ENCODE measurements at places on chromosomes 11 and 22.
A peak's percentile ranks its signal among the peaks of the same experiment; 100 is the strongest.

DNA sequence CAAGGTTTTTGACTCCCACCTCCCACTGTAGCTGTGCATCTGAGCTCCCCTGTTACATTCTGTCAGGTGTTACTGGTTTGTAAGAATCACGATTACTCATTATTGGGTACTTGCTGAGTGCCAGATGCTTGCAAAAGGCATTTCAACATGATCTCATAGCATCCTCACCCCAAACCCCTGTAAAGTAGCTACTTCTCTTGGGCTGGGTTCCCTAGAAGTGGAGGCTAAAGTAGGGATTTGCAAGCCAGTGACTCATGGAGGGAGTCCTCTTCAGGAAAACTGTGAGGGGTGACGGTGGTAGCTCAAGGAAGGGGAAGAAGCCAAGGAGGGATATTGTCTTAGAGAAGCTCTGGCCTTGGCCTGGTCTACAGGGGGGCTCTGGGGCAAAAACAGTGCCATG, 78.6 kb downstream of the TIMP3 start:
- no peak for DNase-seq

DNA sequence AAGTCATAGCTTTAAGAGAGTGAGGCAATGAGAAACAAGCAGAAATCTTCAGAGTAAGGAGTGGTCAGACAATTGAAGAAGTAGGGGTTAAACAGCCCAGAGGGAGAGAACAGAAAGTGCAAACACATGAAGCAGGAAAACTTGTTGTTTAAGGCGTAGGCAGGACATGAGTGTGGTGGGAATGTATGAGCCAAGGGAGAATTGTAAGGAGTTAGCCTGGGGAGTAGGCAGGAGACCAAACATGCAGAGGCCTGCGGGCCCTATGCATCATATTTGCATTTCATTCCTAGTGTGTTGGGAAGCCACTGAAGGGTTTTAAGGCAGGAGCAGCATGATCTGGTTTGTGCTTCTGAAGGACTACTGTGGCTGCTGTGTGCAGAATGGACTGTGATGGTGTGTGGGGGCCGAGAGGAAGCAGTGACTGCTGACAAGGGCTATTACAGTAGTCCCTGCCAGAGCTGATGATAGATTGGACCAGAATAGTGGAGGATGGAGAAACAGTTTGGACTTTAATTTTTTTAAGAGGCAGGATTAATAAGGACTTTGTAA, 179.9 kb upstream of the C11orf87 start:
- no peak for DNase-seq

DNA sequence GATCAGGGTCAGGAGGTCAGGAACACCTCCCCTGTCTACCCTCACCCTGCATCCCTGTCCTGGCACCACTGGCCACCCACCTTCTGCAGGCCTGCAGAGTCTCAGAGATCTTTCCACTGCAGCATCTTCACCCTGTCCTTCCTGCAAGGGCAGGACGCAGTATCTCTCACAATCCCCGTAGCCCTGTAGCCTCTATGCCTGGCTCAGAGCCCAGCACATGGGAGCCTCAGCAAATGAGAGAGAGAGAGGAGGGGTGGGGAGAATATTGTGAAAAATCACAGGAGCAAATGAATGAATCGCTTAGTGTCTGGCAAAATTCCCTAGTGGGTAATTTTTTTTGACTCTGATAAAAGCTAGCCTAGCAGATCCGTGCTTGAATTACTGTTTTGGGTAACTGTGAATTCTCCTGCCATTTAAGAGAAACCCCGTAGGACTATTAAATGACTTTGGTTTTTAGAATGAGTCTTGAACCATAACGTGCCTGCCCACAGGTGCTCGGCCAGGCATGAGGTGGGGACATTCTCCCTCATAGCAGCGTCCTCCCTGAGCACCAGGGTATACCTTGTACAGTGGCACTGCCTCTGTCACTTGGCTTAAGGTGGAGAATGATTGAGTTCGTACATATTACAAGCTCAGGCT, 91.5 kb downstream of the MORC2 start:
- no peak for DNase-seq

- DNase-seq, result no peak
Measured at GRCh38 chr11:15146271-15147003, 31.7 kb downstream of the INSC start.

DNA sequence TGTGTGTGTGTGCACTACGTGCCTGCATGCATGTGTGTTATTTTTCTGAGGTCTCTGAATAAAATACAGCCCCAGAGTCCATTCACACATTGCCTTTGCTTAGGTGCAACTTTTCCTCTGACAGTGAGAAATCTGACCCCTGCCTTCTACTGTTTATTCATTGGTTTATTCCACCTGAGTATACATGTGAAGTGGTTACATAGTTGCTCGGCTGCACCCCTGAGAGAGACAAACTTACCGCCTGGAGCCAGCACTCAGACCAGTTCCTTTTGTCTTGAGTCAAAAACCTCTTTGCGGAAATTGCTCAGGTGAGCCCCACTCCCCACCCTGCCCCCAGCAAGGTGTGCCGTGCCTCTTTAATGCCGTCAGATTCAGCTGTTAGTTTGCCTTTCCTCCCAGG, 363.6 kb downstream of the BRD1 start:
- DNase-seq, result no peak

GRCh38 chr11:789943-790342, at the start of gene CEND1:
Gene CEND1, minus strand, starts transcription at chr11:790090. Its CDS starts 1,514 bp downstream, at chr11:788576.
- peak; percentile 43 for DNase-seq

DNA sequence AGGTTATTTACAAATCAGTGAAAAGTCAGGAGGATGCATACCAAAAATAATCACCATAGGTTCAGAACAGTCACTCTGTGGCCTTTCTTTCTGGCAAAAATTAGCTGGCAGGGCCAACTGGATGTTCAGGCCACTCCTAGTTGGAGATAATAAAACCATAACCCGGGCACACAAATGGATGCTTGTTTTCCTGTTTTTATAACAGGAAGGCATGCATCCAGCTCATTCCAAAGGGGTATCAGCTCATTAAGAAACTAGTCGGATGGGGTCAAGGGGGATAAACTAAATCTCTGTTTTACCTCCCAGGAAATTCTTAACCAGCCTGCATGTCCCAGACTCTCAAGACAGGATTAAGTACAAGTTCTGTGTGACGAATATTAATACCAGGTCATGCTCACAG, 81.0 kb downstream of the FBXO7 start:
- DNase-seq, result no peak

DNA sequence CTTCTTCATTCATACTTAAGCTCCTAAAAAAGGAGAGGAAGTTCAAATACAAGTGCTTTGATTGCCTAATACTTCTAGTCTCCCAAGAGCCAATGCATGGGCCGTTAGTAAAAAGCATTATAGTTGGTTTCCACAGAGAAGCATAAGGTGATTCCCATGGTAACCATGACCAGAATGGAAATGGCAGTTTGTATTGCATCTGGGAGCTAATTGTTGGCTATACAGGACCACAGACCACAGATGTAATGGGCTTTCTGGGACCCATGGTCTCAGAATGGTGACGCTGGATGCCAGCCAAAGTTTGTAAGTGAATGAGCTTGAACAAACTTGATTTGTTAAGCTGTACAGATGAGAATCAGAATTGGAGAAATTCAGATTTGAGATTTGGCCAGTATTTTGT, 333.9 kb upstream of the C11orf87 start:
- no peak for DNase-seq

GRCh38 chr11:6240781-6241180, 1.9 kb downstream of the CNGA4 start:
- DNase-seq, result no peak

DNA sequence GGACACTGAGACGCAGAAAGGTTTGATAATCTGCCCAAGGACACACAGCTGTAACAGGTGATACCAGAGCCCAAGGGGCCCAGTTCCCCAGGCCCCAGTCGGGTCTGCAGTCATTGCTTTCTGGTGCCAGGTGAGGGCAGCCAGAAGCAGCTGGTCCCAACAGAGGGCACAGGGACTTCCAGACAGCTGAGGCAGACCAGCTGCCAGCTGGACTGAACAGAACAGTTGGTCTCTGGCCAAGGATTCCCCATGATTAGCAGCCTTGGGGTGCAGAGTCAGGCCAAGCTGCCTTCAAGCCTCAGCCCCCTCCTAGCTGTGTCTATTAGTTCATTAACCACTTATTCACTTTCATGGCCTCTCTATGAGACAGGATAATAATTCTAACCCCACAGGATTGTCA, 105.6 kb downstream of the RRAS2 start:
- no peak for DNase-seq

- DNase-seq, result no peak
Measured at GRCh38 chr11:86495351-86495750, 120.7 kb downstream of the CCDC81 start.

DNA sequence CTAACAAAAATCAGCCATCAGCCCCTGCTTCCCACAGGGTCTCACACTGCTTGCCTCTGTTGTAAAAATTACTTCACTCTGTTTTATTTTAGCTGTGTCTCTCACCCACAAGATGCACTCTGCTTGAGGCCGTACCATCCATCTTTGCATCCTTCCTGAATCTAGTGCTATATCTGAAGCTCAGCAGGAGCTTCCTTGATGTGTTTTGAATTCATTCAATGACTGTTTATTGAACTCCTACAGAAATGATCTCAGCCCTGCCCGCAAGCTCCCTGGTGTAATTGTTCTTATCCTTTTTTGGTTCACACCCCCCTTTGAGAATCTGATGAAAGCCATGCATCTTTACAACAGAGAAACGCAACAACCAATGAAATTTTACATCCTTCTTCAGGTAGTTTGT, 310.2 kb upstream of the ZC3H12C start:
- no peak for DNase-seq

GRCh38 chr11:132960273-132961078, 571.8 kb downstream of the OPCML start:
- no peak for DNase-seq

DNA sequence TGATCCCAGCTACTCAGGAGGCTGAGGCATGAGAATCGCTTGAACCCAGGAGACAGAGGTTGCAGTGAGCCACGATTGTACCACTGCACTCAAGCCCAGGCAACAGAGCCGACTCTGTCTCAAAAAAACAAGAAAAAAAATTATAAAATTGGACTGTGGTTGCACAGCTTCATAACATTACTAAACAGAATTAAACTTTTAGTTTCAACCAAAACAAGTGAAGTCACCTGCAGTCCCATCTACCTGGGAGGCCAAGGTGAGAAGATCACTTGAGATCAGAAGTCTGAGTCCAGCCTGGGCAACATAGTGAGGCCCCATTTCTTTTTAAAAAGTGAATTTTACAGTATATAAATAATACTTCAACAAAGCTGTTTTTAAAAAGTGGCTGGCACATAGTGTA, 47.8 kb upstream of the CD5 start:
- DNase-seq, result no peak

DNA sequence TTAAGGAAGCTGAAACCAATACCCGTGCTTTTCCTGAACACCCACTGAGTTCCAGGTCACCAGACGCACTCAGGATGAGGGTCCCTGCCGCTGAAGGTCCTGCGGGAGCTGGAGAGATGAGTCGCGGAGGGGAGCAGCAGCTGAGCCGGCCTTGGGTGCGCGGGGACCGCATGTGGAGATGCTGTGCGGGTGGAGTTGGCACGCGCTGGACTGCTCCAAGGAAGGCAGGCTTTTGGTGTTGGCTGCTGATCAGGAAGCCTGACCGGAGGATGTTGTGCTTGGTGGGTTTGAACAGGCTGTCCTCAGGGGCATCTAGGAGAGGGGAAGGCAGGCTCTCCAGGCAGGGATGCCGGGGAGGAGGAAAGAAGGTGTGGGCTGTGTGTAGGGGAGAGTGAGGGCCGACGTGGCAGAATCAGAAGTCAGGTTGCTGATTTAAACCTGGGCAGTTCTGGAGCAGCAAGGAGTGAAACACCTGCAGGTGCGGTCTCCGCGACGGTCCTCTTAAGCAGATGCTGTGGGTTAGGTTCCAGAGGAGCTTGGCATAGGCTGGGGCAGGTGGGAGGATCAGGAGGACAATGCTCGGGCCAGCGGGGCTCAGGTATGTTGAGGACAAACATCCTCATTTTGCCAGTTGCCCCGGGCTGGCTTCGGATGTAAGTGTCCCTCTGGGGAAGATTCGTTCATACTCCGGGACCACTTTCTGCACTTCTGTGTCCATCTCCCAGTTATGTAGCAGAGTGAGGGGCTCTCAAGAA, 197.5 kb upstream of the B3GAT1 start:
- DNase-seq, result no peak

- no peak for DNase-seq
Measured at GRCh38 chr22:27578937-27579617, 222.5 kb downstream of the MN1 start.

DNA sequence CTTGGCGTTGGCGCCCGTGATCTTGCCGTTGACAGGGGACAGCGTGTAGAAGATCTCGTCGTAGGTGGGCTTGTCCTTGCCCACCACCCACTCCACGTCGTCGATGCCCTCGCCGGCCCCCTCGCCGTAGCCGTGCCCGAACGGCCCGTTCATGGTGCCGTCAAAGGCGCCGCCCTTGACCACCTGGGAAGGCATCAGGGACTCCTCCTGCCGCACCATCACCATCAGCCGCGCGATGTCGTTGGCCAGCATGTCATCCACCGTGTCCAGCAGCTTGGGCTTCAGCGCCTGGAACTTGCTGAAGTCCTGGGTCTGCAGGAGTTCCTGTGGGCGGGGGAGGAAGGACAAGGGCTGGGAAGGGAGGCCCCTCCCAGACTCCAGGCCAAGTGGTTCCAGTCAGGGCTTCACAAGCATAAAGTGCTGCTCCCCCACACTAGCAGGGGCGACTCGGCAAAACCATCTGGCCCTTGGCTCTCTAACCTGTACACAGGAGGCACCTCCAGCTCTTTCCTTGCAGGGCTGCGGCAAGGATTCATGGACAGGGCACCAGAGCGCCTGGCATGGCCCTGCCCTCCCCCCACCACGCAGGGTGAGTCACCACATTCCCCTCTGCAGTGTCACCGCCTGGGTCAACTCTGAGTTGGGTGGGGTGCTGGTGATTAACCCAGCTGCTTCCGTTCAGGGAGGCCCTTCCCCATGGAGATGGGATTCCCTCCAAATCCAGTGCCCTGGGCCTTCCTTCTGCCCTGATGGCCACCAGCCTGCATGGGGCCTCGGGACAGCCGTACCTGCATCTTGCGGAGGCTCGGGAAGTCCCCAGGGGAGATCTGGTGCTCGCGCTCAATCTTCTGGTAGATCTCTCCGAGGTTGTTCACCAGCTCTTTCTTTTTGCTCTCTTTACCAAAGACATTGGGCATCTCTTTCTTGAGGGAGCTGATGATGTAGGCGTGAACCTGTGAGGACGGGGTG, 10.4 kb upstream of the CDC42BPG start:
- no peak for DNase-seq

- DNase-seq, result no peak
Measured at GRCh38 chr11:122917311-122917710, 34.8 kb downstream of the JHY start.

DNA sequence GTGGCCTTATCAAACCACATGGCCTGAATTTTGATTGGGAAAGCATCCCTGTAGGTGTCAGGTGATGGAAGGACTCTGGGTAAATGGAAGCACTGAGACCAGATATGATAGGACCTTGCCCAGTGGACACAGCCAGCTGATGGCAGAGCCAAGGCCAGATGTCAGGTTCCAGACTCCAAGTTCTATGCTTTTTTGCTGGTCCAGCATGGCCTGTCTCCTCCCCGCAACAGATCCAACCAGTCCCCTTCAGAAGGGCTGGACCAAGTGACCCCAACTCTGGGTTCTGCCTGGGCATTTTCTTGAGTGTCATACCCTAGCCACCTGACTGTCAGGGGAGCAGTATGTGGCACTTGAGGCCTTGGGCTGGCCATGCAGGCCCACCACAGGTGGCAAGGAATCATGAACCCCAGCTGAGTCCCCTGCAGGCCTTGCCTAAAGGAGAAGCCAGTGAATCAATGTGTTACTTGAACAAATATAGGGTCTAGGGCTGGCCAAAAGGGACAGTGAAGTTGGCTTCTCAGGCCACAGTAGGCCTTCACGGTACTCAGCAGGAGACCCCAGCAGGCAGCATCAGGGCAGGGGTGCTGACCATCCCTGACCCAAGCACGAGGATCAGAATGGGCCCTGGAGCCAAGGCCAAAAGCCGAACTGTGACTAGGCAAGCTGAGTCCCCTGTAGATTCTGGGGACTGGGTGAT, 27.1 kb downstream of the KCNQ1OT1 start:
- DNase-seq, result no peak
